ENCODE measurements at places on chromosomes 13 and 19.

GRCh38 chr19:46984077-46985010 is 35.3 kb upstream of the NPAS1 start:
- DNase-seq, result no peak

DNA sequence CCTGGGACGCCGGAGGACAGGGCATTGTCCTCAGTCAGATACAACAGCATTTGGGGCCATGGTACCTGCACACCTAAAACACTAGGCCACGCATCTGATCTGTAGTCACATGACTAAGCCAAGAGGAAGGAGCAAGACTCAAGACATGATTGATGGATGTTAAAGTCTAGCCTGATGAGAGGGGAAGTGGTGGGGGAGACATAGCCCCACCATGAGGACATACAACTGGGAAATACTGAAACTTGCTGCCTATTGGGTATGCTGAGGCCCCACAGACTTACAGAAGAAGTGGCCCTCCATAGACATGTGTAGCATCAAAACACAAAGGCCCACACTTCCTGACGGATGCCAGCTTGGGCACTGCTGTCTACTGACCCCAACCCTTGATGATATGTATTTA is 1.4 kb upstream of the ICAM4 start:
- DNase-seq, result no peak

DNA sequence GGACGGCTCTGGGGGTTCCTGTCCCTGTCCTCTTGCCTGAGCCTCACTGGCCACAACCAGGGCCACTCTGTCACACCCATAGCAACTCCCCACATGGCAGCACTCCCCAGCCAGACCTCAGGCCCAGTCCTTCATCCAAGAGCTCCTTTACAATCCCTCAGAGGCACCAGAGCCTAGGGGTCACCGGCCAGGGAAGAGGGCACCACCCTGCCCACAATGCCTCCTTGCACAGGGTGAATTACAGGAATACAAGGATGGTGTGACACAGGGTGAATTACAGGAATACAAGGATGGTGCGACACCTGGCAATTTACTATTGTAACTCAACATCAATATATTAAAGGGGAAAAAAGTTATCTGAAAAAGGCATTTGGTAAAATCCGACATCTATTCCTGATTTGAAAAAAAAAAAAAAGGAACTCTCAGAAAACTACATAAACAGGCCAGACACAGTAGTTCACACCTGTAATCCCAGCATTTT is 16.5 kb downstream of the MIER2 start:
- no peak for DNase-seq

DNA sequence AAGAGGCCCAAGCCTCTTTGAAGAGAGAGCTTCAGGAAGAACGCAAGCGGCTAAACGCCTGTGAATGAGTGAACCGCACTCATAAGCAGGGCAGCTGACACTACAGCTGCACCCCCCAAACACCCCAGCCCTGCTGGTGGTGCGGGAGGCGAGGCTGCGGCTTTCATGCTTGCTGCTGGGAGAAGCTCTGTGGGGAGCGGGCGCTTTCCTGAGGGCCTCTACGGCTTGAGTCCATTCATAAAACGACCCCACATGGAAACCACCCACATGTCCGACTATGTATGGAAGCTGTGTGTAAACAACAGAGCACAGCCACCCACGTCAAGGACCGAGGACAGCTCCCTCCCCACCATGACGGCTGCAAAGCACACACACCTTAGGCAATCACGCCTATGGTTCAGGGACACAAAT is 5.5 kb downstream of the AP3D1 start:
- DNase-seq, result no peak

DNA sequence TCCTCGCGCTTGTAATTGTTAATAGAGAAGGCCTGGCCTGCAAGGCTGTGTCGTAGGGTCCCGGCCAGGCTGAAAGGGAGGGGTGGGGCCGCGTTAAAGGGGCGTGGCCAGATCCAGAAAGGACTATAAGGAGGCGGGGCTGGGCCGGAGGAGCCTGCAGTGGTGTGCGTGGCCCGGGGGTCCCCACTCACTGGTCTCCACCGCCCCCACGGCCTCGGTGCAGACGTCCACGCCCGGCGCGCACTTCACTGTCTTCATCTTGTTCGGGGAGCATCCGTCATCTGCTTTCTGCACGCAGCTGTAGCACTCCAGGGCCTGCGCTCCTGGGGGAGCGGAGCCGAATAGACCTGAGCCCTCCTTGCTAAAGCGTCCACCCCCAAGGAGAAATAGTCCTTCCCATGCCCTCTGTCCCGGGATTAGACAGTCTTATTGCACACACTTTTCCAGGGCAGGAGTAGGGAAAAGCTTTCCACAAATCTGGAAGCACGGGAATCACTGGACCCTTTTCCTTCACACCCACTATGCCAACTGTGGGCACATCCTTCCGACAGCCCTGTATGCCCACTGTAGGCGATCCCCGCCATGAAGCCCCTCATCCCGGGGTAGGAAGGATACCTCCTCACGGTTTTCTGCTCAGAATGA is 1.2 kb downstream of the LYPD3 start:
- no peak for DNase-seq

All from stimulated activated CD8-positive, alpha-beta memory T cell treated with anti-CD3 and anti-CD28 coated beads, Interleukin-15, amount 100 ng/mL, for 4 hours (primary cell).